ENCODE measurements at places on chromosomes 4 and X. TPM values are rescaled to one million over a fixed set of nuclear protein-coding genes. Genes with fewer than 3 reads are reported as not detected.

The C4orf50 gene
- not detected for total RNA-seq

The TRMT10A gene
- 6.5 TPM for total RNA-seq

The FAM47E gene
- total RNA-seq, result 0.59 TPM

The CENPVL3 gene
- not detected for total RNA-seq

The RAB40A gene
- 0.14 TPM for total RNA-seq

The IL15 gene
- 8.3 TPM for total RNA-seq

The ETDB gene
- not detected for total RNA-seq

The FAM9C gene
- total RNA-seq, result not detected

The CT45A1 gene
- total RNA-seq, result not detected

The ARAP2 gene
- total RNA-seq, result 1.2 TPM

Data from smooth muscle cell of the umbilical artery (primary cell).